ENCODE measurements at places on chromosomes 6 and 20.

DNA sequence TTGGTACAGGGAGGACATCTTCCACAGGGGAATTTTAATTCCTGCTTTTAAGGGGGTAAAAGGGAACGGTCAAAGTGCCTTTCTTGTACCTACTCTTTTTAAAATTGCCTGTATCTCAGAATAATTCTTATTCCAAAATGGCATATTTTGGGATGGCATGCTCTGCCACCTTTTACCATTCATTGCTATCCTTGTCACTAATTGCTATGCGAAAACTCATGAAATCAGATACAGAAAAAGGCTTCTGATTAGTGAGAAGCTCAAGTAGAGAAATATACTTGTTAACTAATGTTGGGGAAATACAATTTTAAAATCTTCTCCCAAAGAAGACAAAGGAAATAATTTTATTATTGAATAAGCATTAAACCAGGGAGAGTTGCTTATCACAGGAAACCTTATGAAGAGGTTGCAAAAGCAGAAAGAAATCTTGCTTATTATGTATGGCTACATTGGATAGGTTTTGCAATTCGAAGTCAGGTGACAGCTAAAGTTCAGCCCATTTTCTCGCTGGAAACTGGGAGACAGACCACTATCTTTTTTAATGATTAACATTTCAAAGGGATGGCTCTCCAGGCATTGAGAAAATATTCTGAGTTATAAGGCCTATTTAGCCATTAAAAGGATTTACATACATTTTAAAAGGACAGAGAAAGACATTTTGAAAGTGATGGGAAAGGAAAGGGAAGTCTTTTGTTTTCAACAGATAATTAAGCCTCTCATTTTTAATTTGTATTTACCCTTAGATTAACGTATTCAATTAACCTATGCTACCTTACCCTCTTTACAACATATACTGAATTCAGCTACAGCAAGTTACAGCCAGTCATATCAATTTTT, 110.3 kb upstream of the PRSS16 start:
- no peak for DNase-seq

- no peak for DNase-seq
Observed at GRCh38 chr6:158283304-158283980, 28.8 kb upstream of the TULP4 start.

DNA sequence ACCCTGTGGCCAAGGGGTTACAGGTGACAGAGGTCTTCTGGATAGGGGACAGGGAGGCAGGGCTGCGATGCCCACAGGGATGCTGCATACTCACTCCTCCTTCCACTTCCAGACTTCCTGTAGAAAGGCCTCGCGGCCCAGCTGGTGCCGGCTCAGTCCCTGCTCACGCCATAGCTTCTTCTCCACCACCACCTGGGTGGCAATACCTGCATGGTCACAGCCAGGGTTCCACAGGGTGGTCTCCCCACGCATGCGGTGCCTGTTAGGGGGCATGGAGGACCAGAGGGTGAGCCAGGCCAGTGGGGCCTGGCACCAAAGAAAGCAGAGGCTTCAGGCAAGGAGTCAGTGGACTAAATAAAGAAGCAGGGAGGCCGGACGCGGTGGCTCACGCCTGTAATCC, 8.3 kb upstream of the VWA7 start:
- no peak for DNase-seq

- DNase-seq = no peak
Observed at GRCh38 chr20:2402271-2402980, 21.7 kb downstream of the TGM6 start.

GRCh38 chr6:163469459-163469985, 55.0 kb downstream of the QKI start:
- DNase-seq = no peak

DNA sequence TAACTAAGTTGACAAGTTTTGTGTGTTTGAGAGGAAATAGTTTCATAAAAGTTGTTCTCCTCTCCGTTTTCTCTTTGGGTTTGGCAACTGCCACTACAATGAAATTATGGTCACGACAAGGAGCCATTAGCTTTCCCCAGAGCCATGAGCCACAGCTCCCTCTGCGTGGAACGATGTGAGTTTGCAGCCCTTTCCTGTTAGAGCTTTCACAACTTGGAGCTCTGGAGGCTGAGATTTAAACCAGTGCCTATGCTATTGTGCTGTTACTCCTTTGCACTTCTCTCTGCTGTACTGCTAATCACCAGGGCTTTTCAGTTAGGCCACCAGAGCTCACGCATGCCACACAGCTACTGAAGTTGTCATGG, 29.3 kb upstream of the TXNDC5 start:
- no peak for DNase-seq

DNA sequence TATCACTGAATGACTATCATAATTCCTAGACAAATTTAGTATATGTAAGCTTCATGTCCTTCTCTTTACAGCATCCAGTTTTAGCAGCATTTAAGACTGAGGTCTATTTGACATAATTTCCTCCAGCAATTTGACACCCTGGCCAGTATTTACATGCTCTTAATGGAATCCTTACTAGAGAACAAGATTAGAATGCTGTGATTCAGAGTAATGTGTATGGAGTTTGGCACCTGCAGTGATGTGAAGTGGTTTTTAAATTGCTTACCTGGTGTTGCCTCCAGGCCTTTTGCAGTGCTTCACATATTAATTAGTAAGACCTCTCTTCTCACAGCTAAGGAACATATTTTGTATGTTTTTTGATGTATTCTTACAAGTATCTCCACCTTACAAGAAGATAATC, 9.8 kb downstream of the NKX2-4 start:
- no peak for DNase-seq

- no peak for DNase-seq
Observed at GRCh38 chr6:89409461-89410035, 2.5 kb downstream of the RRAGD start.

GRCh38 chr6:34236131-34236442, 586 bp upstream of the HMGA1 start:
- DNase-seq = no peak

DNA sequence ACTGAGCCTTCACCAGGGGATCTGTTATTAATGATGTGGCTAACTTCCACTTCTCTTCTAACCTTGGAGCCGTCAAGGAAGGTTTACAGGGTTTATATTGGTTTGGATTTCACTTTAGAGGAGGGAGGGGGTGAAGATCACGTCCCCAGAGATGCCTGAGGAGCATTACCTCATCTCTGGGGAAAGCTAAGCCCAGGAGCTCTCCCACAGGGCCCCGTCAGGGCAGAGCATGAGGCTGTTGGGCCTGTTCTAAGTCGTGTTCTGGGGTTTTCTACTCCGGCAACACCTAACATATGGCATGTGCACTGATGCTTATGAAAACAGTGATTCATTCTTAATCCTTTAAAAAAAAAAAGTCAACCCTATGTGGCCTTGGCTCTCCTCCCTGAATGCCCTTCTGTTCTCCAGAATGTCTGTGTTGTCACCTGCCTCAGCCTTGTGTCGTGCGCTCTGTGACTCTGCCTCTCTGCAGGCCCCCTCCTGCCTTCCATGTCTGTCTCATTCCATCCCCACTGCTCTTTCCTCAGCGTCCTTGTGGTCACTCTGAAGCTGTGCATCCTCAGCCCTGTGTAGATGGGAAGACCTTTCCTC, 97.4 kb upstream of the JARID2 start:
- DNase-seq = no peak

DNA sequence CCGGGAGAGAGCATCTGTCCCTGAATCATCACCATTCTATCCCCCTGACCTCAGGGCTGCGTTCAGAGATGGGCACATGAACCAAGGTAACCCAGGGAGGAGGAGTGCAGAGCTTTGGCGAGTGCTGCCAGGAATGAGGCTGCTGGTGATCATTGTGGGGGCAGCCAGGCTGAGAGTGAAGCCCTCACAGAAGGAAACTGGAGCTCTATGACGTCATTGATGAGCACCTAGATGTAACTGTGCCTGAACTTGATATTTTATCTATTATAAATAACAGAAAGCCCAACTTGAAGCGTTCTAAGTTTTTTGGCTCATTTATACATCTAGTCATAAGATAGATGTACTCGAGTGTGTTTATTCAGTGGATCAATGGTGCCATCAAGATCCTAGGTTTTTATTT, 17.3 kb upstream of the TSHZ2 start:
- DNase-seq = no peak

DNA sequence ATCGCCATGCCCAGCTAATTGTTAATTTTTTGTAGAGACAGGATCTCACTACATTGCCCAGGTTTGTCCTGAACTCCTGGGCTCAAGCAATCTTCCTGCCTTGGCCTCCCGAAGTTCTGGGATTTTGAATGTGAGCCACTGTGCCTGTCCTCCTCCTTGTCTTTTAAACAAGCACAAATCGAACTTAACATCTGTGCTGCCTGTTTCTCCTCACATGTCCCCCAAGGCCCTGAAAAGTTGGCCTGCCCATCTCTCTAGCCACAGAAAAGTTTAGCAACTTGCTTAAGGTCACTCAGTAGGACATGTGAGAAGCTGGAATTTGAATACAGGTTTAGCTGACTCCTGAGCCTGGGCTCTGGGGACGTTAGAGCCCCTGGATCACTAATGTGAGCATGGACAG, 115.7 kb upstream of the KCNG1 start:
- no peak for DNase-seq

- DNase-seq = no peak
Observed at GRCh38 chr6:160427312-160428068, 79.3 kb downstream of the SLC22A3 start.

GRCh38 chr6:25157183-25157582, 122.0 kb upstream of the CARMIL1 start:
- DNase-seq = no peak

GRCh38 chr6:96649926-96650325, 87.0 kb downstream of the FHL5 start:
- no peak for DNase-seq

DNA sequence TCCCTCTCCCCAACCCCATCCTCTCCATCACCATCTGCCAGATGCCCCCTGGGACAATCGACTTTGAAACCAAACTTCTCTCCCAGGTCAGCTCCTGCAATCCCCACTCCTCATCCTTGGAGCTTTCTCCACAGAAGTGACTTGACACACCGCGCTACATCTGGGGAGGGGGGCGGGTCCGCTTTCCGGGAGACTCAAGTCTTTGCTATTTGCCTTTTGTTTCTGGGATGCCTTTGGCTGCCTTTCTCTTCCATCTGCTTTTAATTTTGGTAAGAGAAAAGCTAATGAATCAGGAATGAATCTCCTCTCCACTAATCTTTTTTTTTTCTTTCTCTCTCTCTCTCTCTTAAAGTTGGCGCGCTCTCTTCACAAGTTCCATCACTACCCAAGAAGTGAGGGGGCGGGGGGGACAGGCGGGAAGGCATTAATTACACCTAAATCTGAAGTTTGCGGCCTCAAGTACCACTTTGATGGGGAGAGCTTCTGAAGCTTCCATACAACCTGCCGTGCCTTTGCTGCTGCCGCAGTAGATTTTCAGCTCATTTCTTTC, 664 bp upstream of the TPBG start:
- no peak for DNase-seq

DNA sequence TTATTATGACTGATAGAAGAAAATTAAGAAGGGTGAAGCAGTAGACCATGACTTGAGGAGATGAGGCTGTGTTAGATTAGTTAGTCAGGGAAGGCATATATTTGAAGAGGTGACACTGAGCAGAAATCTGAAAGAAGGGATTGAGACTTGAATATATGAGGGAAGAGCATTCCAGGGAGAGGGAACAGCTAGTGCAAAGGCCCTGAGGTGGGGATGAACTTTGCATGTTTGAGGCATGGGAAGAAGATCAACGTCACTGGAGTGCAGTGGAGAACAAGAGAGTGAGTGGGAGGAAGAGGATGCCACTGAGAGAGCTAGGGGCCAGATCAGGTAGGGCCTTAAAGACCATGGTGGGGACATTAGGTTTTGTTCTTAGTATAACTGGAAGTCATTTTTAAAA, 119.0 kb downstream of the ZDHHC14 start:
- no peak for DNase-seq

DNA sequence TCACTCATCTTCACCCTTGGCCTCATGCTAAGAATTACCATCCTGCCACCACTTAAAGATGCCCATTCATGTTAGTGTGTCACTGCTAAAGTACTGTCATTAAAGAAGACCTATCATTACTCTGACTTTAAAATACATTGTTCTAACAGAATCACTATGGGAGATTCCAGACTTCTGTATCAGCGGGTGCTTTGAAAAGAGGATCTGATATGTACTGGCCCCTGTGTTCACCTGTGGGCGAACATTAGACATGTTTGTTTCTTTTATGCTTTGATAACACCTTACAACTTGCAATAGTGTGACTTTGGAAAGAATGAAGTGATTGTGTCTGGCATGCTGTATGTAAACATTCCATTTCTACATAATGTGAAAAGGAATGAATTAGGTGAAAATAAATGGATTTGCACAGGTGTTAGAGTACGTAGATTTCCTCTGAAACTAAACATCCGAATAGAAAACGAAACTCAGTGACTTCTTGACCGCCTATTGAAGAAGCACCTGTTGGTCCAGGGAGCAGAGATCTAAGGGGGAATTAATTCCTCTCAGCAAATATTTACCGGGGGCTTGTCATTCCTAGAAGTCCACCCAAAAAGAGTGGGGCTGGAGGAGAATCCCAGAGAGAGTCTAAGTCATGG, 132.3 kb downstream of the CARMIL1 start:
- no peak for DNase-seq

- DNase-seq = no peak
Observed at GRCh38 chr6:49541210-49541724, 9.2 kb upstream of the C6orf141 start.

DNA sequence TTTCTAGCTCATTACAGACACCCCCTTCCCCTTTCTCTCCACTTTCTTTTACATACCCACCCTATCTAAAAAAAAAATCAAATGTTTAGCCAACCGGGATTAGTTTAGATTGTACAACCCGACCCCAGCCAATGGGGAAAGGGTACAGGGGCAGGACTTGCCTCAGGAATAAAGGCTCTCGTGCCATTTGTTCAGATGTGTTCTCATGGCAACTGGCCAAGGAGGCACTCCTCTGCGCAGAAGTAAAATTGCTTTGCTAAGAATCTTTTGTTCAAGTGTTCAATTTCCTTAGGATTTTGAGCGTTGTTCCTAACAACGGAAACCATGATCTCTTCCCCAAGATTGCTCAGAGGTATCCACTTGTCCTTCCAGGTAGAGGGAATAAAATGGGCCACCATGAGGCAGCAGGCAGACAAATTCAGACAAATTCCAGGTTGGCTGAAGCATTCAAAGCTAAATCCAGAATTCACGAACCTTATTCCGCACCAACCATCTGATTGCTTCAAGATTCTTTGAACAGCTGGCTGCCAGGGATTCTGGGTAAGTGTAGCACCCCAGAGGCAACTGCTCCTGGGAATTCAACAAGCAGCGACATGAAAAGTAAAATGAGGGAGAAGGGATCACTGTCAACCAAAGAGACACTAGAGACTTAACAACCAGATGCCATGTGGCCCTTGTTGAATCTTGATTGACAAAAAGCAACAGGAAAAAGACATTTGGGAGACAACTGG, 431.8 kb downstream of the PREX1 start:
- DNase-seq = no peak

- DNase-seq = no peak
Observed at GRCh38 chr20:34155836-34156235, 43.8 kb upstream of the EIF2S2 start.
